Caki2 (cell line): ENCODE measurements at places on chromosomes 12 and 14. TPM values are rescaled to one million over a fixed set of nuclear protein-coding genes. Genes with fewer than 3 reads are reported as not detected.

- no peak for DNase-seq
Measured at GRCh38 chr14:104816616-104816884, 15.6 kb downstream of the ZBTB42 start.

DNA sequence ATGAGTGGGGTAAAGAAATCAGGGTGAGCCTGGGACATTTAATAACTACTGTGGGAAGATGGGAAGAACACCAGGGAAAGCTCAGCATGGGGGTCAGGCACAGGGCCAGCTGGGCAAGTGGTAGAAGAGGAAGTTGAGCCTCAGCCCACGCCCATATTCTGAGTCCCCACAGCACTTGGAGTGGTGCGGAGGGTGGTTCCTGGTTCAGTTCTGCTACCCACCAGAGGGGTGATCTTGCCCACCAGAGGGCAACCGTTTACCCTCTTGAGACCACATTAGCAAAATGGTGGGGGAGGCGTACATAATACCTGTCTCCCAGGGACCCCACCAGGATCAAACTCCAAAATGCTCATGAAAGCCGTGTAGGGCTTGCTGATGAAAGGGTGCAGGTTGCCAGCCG, 16.8 kb upstream of the ANKRD33 start:
- no peak for DNase-seq

Gene KRT82
- not detected in 2 replicates for total RNA-seq

Gene MYO1A
- not detected in 2 replicates for total RNA-seq

Gene CCDC59
- 123 and 142 TPM in 2 replicates for total RNA-seq

Gene MANSC4
- not detected in 2 replicates for total RNA-seq

Gene RGS6
- not detected in 2 replicates for total RNA-seq

GRCh38 chr12:47017041-47017713, 62.2 kb upstream of the PCED1B start:
- no peak for DNase-seq

DNA sequence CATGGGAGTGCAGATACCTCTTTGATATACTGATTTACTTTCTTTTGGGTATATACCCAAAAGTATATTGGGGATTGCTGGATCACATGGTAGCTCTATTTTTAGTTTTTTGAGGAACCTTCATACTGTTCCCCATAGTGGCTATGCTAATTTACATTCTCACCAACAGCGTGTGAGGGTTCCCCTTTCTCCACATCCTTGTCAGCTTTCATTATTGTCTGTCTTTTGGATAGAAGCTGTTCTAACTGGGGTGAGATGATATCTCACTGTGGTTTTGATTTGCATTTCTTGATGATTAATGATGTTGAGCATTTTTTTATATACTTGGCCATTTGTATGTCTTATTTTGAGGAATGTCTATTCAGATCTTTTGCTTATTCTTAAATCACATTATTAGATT, 44.1 kb upstream of the JDP2 start:
- DNase-seq, result no peak

DNA sequence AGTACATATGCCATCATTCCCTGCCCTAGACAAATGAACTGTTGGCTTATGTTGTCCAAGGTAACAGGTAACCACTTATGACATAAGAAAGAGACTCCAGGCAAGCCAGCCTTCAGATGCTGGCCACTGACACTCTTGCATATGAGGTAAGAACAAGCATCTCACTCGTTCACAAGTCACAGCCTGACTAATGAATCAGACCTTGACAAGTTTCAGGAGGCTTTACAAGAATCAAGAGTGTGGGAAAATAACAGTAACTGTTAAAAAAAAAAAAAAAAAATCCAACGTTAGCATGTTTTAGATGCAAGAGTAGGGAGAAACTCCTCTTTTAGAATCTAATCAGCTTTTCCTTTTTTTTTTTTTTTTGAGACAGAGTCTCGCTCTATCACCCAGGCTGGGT, 40.7 kb downstream of the ZFYVE1 start:
- no peak for DNase-seq

- DNase-seq, result no peak
Measured at GRCh38 chr14:52937306-52937705, 13.5 kb downstream of the FERMT2 start.

DNA sequence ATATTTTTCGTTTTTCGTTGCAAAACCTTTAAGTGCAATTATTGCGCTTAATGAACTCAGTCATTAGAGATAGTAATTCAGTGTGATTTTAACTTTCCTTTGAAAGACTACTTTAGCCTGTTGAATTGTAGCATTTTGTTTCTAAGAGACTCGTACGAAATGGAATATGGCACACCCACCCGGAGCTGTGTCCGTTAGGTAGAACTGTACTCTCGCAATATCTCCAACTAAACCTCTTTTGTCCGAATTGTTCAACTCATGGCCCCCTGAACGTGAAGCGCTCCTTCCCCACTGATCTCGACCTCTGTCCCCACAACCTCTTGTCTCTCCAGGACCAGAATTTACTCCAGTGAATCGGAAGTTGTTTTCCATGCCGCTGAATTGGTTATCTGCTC, 800 bp downstream of the PCNX4 start:
- DNase-seq, result peak; percentile 22

Gene NGB
- 0.07 TPM in 1 of 2 replicates, not detected in the other for total RNA-seq

Gene EXOC3L4
- 0.98 TPM in 1 of 2 replicates, not detected in the other for total RNA-seq

- no peak for DNase-seq
Measured at GRCh38 chr14:76489667-76490066, 113.7 kb downstream of the ESRRB start.

DNA sequence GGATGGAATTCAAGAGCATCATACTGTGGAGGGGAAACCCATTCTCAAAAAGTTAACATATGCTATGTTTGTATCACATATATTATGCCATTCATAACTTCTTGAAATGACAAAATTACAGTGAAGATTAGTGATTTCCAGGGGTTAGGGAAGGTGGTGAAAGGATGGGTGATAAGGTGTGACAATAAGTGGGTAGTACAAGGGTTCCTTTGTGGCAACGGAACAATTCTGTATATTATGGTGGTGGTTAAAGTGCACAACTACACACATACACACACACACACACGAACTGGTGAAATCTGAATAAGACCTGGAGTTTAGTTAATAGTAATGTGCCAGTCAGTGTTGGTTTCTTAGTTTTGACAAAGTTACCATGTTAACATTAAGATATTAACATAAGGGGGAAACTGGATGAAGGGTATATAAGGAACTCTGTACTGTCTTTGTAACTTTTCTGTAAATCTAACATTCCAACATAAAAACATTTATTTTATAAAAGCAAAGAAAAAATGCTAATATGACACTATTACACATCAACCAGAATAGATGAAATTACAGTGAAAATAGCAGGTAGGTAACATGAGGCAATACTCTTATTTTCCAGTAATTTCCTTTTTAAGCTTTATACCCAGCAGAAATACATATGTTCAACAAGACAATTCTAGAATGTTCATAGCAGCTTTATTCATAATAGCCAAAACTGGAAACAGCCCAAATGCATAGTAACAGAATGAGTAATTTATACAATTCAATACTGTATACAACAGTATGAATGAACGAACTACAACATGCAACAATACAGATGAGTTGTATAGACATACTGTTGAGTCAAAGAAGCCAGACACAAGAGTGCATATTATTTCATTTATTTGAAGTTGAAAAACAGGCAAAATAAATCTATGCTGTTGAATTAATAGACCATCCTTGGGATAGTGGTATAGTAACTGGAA, 44.0 kb upstream of the OR5AU1 start:
- DNase-seq, result no peak

- DNase-seq, result no peak
Measured at GRCh38 chr12:26928661-26929060, 9.1 kb downstream of the INTS13 start.

DNA sequence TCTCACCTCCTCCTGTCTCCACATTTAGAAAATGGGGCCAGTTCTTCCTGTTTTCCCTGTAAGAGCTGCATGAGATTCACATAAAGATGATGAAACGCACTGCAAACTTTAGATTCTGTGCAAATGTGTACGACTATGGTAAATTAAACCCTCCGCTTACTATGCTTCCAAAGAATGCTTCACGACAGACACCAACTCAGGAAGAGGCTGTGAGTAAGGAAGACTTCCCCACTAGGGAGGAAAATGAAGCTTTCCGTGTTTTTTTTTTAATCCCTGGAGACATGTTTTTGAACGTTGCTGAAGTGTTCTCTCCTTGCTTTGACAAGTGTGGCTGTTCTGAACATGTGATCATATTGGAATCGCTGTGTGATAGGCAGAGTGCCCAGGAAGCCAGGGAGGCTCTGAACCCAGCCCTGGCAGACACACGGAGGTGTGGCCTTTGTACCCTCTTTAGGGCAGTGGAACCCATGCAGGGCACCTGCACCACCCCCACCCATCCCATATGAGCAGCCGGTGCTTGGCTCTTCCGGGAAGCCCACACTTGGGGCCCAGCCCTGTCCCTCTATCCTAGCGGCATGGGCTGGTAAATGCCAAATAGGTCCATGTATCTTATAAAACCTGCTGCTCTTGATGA, 7.5 kb upstream of the SYNE3 start:
- DNase-seq, result no peak

Gene NTN4
- total RNA-seq, result 70.3 and 91.7 TPM in 2 replicates

- DNase-seq, result no peak
Measured at GRCh38 chr14:76293923-76294322, 82.0 kb upstream of the ESRRB start.

Gene NUAK1
- 3.7 and 5.4 TPM in 2 replicates for total RNA-seq

DNA sequence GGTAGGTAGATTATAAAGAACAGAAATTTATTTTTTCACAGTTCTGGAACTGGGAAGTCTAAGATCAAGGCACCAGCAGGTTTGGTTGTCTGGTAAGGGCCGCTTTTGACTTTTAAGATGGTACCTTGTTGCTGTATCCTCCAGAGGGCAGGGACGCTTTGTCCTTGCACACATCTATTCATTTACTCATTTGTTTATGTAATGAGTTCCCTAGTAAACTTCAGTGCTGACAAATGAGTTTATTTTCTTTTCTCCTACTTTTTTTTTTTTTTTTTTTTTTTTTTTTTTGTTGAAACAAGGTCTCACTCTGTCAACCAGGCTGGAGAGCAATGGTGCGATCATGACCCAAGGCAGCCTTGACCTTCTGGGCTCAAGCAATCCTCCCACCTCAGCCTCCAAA, 195.7 kb downstream of the FBXL14 start:
- peak; percentile 38 for DNase-seq

- no peak for DNase-seq
Measured at GRCh38 chr12:92036771-92037453, 108.7 kb downstream of the BTG1 start.

- DNase-seq, result no peak
Measured at GRCh38 chr12:12263909-12264308, 2.9 kb downstream of the LRP6 start.

Gene A2M
- not detected in 2 replicates for total RNA-seq

DNA sequence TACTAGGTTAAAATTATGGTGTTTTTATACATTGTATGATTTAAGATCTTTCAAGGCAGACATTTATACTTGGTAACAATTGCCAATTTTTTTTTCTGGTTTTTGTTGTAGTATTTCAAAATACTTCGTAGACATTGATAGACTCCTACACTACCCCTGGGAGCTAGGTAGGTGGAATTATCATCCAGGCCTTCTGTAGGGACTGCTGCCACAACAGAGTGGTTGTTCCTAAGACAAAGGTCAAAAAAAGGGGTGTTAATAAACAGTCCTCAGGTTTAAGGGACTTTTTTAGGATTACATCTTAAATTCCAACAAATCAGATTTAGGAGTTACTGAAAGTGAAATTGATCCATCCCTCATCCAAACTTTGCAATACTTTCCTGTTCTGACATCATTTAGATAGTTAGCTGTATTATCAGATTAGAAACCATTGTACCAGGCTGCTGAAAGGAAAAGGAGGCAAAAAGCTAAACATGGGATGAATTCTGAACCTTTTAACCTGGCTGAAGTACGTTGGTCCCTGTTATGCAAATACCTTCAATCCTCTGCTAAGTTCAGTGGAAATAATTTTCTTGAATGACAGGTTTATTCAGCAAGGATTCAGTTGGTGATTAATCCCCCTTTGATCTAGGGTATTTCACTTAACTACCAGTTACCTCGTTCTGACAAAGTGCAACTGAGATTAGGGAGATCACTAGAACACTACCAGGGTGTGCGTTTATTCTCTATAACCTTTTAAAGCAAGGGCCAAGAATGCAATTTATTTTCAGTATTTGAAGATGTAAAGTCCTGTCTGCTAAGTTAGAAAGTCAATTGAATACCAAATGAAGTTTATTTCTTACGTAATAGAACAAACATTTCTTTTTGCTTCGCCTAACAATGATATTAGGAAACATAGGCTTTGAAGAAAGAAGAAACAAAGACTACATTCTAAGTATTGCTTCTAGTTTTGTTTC, 23.2 kb downstream of the AP5M1 start:
- DNase-seq, result no peak

DNA sequence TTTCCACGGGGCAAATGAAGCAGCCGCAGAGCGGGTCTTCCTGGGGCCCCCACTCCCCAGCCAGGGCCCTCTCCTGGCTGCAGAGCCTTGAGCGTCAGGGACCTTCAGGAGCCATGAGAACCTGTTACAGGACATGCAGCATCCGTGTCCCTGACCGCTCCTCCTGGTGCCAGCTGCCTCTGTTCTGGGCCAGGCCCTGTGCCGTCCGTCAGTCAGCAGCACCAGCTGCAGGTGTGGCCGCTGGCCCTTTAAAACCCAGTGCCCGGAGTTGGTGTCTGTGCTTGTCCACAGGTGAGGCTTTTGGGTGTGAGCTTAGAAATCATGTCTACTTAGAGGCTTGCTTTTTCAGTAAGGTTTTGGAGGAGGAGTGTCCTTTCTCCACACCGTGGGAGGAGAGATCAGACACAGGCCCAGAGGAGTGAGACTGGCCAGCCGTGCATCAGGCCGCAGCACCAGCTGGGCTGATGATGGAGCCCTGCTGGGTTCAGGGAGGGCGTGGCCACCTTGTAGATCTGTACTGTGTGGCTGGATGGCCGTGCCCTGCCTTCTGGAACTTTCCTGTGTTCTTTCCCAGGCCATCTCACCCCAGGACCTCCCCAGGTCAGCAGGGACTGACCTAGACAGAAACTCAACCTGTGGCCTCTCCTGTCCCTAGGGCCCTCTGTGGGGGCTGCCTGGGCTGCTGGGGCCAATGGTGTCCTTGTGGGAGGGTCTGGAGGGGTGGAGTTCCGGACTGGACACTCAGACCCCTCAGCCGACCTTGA, 27.1 kb downstream of the AACS start:
- peak; percentile 23 for DNase-seq
